Neural progenitor cell (in vitro differentiated cells): ENCODE measurements at places on chromosomes 7 and 10.

DNA sequence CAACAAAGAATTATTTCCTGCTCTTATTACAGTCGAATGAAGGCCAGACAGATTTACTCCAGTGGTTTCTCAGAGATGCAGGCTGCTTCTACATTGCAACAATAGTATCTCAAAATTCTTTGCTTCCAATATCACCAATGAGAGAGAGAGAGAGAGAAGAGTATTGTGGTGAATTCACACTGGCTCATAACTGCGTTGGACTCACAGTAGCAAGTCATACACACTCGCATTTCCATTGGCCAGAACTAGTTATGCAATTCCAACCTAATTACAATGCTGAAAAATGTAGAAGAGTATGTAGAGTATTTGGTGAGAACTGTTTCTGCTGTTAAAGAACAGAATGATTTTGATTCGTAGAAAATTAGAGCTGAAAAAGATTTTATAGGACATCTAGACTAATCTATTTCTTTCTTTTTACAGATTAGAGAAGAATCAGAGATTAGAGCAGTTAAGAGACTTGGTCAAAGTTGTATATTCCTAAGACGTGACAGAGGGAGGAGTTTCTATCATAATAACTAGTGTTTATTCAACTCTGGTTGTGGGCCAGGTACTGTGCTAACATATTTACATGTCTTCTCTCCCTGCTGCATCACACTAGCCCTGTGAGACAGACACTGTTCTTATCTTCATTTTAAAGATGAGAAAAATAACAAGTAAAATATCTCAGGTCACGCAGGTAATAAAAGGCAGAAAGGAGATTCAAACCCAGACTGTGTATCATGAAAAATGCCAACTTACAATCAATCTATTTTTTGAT lies 34.6 kb upstream of the PDK4 start:
- DNase-seq = no peak

GRCh38 chr7:44194069-44194468 lies 4.8 kb upstream of the GCK start:
- DNase-seq = no peak

DNA sequence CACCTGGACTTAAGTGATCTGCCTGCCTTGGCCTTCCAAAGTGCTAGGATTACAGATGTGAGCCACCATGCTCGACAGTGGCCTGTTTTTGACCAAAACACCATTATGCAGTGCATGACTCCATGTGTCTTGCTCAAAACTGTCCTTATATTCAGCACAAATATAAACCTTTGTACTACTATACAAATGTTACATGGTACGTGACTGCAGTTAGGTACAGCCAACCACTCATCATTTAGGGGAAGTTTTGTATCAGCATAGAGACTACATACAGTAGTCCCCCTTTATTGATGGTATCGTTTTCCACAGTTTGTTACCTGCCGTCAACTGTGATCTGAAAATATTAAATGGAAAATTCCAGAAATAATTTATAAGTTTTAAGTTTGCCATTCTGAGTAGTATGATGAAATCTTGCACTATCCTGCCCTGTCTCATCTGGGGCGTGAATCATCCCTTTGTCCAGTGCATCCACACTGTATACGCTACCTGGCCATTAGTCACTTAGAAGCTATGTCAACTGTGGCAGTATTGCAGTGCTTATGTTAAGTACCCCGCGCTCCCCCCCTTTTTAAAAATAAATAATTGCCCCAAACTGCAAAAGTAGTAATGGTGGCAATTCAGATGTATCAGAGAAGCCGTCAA lies 23.3 kb upstream of the ZNF282 start:
- DNase-seq = no peak

DNA sequence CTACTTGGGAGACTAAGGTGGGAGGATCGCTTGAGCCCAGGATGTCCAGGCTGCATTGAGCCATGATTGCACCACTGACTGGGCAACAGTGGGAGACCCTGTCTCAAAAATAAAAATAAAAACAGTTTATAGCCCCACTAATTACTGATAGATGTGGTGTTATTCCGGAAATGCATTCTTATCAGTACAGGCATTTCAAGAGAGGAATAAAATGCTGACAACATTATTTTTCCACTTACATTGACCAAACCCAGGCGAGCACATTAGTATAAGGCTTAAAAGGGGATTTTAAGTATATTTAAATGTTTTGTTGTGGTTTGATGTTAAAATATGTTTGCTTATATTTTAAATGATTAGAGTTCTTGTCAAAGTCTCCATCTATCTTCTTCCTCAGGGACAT lies 359.5 kb downstream of the PLXDC2 start:
- no peak for DNase-seq

DNA sequence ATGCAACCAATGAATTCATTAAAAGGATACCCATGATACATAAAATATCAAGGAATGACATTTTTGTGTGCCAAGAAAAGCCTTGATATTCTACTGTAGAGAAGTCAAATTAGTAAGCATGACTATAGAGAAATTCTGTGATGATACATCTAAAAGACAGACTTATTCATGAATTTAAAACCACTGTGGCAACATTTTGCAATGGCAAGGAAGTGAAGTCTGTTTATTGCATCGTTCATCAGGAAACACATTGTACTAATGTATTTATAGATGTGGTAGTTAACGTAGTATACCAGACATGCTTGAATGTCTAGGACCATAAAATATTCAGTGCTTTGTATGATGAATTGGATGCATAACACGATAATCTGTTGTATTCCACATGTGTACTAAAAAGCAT lies 9.3 kb upstream of the CLEC5A start:
- no peak for DNase-seq

- no peak for DNase-seq
Observed at GRCh38 chr10:5830629-5831445, 17.6 kb upstream of the GDI2 start.

- no peak for DNase-seq
Observed at GRCh38 chr10:52664629-52665028, 108.0 kb downstream of the MBL2 start.

DNA sequence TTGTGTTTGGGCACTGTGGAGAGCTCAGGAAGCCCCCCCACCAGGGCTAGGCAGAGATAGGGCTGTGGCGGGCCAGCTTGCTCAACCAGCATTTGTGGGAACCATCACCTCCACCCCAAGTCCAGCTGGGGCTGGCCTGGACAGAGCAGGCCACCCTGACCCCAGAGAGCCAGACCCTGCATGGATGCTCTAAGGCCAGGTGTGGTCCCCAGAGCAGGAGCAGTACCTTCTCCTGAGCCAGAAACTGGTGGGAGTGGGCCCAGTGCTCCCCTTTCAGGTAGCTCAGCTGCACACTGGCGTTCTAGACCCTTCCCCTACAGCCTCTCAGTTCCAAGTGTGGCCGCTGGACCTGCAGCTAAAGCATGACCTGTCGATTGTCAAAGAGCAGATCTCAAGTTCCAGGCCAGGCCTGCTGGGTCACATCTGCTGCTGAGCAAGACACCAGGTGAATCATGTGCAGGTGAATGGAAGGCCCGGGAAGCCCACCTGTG lies 57.2 kb downstream of the RASGEF1A start:
- no peak for DNase-seq
